NCI-H460 (cell line): ENCODE measurements at places on chromosomes 5 and 9.
A peak's percentile ranks its signal among the peaks of the same experiment; 100 is the strongest.

DNA sequence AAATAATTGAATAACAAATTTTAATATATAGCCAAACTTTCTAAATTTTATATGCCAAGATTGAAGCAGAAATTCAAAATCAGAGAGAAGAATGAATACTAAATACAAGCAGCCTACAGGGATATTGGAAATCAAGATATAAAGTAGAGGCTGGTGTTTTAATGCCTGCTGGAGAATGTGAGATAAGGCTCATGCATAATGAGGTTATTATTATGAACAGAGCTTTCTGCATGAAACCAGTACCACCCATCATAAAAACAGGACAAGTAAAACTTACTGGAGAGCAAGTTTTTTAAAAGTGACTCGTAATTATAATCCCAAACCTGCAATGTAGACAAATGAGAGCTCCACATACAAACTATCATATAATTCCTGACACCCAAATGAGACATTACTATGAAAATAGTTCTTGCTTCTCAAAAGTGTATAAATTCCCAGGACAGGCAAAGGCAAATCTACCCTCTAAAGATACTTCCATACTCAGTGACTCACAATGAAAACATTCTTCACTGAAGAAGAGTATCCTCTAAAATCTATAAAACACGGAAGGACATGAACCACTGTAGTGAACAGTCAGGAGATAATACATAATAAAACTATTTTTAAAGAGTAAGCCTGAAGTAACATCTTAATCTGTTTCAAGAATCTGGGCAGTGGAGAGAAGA is 532.0 kb upstream of the GRAMD2B start:
- no peak for DNase-seq

DNA sequence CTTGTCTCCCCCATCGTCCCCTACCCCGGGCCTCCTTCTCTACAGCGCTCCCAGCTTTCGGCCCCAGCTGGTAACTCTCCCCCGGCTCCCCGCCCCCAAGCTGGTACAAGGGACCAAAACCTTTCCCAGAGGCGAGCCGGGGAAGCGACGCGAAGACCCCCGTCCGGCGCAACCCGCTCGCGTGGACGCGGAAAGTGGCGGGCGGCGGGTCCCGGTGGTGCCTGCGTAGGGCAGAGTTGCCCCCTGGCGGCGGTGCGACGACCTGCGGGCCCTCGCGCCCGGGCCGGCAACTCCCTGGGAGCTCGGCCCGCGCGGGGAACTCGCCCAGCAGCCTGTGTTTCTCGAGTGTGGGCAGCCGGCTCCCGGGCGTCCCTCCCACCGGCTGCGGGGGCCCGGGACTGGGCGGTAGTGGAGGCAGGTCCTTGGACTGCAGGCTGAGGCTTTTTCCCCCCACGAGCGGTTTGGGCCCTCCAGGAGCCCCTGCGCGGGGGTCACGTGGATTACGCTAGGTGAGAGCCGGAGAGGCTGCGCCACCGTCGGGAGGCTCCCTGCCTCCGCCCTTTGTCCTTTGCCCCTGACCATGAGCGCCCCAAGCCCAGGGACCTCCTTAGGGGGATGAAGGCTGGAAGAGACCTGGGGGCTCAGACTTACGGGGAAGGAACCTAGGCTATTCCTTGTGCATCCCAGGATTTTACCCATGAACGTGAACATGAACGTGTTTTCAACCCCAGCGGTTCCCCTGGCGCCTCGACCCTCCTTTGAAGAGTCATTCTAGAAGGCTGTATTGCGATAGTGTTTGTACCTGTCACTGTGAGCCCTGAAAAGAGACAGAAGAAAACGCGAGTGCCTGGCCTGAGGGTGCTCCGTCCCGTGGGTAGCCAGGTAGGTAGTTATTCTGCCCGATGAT is 2.9 kb upstream of the FOXD1 start:
- DNase-seq, result peak; percentile 53

- DNase-seq, result peak; percentile 73
These were observed 10.5 kb upstream of the GALNT10 start for GRCh38 chr5:154179846-154180710.

DNA sequence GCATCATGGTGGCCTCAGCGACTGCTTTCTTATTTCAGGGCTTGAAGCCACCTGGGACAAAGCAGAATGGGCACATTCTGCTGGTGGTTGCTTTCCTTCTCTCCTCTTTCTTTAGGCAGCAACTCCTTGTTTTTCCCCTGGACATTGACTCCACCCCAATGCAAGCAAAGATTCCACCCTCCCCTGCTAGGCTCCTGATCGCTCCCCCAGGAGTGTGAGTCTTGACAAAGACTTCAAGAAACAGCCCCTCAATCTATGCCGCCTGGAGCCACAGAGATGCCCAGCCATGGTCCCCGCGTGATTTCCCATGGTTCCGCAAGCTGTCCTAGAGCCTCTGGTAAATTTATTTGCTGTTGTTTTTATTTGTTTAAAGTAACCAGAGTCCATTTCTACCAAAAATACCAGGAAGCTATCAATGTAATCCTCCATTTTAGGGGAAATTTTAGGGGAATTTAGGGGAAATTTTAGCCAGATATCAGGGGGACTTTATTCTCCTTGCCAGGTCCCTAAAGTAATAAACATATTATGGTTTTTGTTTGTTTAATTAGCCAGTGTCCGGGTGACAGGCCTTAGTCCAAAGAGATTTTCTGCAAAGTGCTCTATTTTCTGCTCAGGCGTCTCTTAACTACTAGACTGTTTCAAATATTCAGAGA is 2.3 kb downstream of the KCNMB1 start:
- no peak for DNase-seq

DNA sequence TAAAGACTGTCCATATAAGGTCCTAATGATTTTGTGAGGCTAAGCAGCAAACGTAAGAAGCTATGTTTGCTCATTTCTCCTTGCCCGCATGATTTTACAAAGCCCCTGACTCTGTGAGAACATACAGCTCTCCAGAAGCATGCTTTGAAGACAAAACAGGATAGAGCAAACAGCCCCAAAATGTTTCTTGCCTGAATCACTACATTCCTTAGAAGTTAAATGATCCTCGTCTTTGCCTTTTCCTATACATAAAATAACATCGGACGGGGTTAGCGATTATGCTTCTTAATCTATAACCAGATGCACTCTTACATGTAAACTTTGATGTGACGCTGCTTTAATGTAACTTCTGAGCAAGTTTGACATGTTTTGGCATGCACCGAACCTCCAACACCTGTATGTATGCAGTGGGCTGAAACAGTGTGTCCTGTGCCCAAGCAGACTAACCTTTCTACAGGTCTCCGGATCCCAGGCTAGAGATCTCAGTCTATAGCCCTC is 353.7 kb downstream of the CETN3 start:
- no peak for DNase-seq

DNA sequence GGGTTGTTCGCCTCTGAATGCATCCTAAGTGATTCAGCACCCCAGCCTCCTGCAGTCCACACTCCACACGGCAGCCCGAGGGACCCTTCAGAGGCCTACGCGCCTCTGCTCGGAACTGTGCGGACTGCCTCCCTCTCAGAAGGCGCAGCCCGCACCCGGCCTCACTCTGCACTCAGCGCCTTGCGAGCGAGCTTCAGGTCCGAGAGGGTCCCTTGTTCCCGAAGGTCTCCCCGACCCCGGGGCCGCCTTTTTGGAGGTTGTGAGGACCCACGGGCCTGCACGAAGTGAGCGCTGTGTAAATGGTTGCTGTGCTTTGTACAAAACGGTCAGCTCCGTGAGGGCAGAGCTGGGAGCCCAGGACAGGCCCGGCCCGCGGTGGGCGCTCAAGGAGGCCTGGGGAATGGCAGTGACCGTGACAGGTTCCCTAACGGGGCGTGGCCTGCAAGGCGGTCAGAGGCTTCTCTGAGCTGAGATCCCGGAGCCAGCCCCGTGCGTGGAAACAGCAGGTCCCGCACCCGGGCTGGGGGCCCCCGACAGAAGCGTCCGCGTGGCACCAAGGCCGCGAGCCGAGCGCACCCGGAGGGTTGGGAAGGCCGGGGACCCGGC is 698 bp upstream of the CACNA1B start:
- no peak for DNase-seq

DNA sequence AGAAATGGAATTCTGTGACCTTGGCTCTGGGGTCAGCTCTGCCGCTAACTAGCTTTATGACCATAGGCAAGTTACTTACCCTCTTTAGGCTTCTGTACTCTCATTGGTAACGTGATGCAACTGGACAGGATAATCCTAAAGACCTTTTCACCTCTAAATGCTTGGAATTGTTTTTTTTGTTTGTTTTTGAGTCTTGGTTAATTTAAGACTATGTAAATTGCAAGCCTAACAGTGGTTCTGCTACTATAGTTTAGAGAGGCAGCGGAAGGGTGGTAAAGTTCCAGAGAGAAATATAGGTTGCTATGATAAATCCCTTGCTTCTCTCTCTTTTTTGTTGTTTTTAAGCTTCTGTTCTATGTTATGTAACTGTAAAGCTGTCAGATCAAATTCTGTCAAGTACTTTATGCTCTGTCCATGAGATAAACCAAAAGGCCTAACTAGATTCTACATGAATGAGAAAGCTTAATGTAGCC is 17.6 kb downstream of the FAM169A start:
- DNase-seq, result no peak

GRCh38 chr9:96515621-96516470 is 65.9 kb downstream of the HABP4 start:
- DNase-seq, result no peak

DNA sequence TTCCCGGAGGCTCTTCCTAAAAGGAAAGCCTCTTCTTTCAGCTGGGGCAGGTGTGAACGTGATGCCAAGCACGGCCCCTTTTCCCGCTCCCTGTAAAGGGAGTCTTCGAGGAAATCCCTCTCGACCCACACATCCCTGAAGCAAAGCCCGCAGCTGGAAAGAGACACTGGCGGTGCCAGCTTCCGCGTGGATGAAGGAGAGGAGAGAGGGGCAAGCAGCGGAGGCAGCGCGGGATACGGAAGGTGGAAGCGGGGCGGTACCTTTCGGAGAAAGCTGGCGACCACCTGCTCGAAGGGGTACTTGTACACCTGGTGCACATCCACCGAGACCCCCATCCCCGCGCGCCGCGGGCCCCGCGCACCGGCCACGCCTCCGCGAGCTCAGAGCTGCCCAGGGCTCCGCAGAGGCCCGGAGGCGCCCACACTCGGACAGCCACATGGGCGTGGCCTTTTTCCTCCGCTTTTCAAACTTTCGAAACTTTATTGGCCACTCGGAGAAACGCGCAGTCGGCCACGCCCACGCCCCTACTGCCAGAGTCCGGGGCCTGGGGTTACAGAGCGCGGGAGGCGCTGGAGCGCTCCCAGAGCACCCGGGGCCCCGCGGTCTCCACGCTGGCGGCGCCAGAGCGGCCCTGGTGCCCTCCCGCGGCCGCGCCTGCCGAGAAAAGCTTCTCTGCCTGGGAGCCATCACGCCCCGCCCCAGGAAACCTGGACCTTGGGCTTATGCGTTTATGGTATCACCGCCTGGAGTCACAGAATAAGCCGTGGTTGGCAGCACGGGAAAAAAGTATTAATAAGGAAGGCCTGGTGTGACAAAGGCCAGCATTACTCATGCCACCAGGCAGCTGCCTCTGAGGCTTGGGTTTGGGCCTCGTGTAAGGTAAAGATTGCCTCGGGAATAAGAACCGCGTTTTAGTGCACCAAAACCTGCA is at the start of gene PRELID2:
Gene PRELID2 (minus strand): TSS at position 426 of the 931 bp plus-strand sequence. CDS start 91 bp downstream, at position 335.
- peak; percentile 91 for DNase-seq

GRCh38 chr9:71604197-71605063 is 163.9 kb downstream of the CEMIP2 start:
- DNase-seq, result peak; percentile 71

DNA sequence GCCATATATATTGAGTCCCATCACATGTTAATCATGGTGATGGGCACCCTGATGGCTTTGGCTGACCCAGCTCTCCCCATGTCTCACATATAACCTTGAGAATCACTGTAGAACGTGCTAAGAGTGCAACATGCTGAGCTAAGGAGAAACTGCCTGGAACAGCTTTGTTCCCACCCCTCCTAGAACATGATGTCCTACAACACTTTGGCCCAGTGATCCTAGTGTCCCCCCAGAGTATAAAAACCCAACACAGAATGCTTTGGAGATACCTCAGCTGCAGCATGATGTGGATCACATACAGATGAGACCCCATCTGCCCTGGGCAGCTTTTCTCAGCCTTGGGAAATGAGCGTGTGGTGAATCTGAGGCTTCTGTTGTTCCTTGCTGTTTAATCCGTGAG is 343.5 kb downstream of the NFIB start:
- DNase-seq, result no peak

- peak; percentile 97 for DNase-seq
These were observed at the start of gene TRIM41 for GRCh38 chr5:181223058-181223728. Gene TRIM41, plus strand, starts transcription at chr5:181223281. Its CDS starts 719 bp downstream, at chr5:181224000.

GRCh38 chr5:136836093-136836492 is 470.7 kb upstream of the TRPC7 start:
- no peak for DNase-seq

DNA sequence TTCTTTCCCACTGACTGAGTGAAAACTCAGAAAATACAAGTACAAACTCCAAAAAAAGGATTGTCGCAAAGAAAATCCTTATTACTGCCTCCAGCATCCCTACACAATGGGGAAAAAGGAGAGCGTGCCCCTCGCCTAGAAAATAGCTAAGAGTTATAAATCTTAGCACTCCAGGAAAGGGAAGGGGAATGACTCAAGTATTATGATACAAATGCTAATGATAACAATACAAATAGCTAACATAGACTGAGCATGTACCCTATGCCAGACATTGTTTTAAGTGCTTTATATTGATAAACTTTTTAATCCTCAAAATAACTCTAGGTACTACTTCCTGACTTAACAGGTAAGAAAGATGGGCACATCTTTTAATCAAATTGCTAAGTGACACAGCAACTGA is 70.8 kb upstream of the VCAN start:
- DNase-seq, result no peak

DNA sequence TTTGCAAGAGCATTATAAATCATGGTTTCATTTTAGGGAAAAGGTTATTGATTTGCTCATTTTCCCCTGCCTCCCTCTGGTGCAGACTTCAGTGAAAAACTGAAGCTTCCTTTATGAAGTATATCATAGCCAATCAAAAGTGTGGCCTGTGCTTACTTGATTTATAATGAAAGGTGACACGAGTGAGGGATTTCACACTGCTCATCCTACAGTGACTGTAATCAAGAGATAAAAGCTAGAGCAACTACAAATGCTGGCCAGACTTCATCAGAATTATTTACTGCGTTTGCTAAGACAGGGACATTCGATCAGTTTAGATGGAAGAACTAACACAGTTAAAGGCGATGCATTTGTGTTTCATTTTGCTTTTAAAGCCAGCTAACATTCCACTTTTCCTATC is 151.5 kb downstream of the SV2C start:
- no peak for DNase-seq

GRCh38 chr9:109013679-109014607 is 644 bp upstream of the CTNNAL1 start:
- DNase-seq, result peak; percentile 46

- no peak for DNase-seq
These were observed 230.2 kb upstream of the EDIL3 start for GRCh38 chr5:84614906-84615305.
